ENCODE measurements at places on chromosomes 5 and 9. TPM values are rescaled to one million over a fixed set of nuclear protein-coding genes. Genes with fewer than 3 reads are reported as not detected.
A peak's percentile ranks its signal among the peaks of the same experiment; 100 is the strongest.

GRCh38 chr9:35522700-35523099, 32.8 kb downstream of the RUSC2 start:
- H3K36me3 ChIP-seq: no peaks in the 10 kb centered on the region
- DNase-seq: no peak

GRCh38 chr5:38591523-38591849, 35.0 kb upstream of the LIFR start:
- H3K4me3 ChIP-seq: no peak overlapping the region
- DNase-seq: no peak
- no peak overlapping the region for H3K27ac ChIP-seq
- H3K27me3 ChIP-seq: no peaks in the 10 kb centered on the region

SLC34A3 gene
- not detected for total RNA-seq

PCDHGA5 gene
- total RNA-seq: 8.3 TPM

RXRA gene
- 35.7 TPM for total RNA-seq

C5orf24 gene
- 38.0 TPM for total RNA-seq

EIF4E1B gene
- not detected for total RNA-seq

DNA sequence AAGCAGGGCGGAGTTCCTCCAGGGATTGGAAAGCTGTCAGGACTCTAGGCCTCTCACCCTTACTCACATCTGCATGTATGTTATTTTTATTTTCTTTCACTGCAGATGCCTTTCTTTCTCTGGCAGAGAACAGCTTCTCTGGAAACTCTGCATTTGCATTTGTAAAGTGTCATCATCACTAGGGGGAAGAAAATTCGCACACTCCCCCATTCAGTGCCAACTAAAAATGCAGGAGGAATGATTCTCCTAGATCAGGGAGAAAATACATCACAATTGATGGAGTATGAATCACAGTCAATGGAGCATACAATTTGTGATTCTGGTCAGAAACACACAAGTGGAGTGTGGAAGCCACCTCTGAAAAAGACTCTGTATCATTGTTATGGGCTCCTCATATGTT, 351.4 kb upstream of the FTMT start:
- no peak overlapping the region for H3K4me3 ChIP-seq
- no peaks in the 10 kb centered on the region for H3K36me3 ChIP-seq
- H3K4me1 ChIP-seq: no peaks in the 10 kb centered on the region
- no peak overlapping the region for H3K27ac ChIP-seq

GRCh38 chr9:9173264-9173663, 1373.7 kb upstream of the DMAC1 start:
- H3K36me3 ChIP-seq: no peaks in the 10 kb centered on the region
- no peak overlapping the region for H3K27ac ChIP-seq
- no peak for DNase-seq
- H3K4me1 ChIP-seq: no peaks in the 10 kb centered on the region
- no peaks in the 10 kb centered on the region for H3K27me3 ChIP-seq

FOXD4 gene
- total RNA-seq: 0.16 TPM

GRCh38 chr5:115325296-115325959, 29.0 kb upstream of the CCDC112 start:
- no peak overlapping the region for H3K27ac ChIP-seq
- DNase-seq: no peak
- no peaks in the 10 kb centered on the region for H3K36me3 ChIP-seq

- DNase-seq: no peak
- H3K36me3 ChIP-seq: peaks cover 9% of the 10 kb centered on the region
- H3K27ac ChIP-seq: no peak overlapping the region
- no peak overlapping the region for H3K4me3 ChIP-seq
Observed at GRCh38 chr5:168570490-168571328, 8.5 kb downstream of the PANK3 start.

DNA sequence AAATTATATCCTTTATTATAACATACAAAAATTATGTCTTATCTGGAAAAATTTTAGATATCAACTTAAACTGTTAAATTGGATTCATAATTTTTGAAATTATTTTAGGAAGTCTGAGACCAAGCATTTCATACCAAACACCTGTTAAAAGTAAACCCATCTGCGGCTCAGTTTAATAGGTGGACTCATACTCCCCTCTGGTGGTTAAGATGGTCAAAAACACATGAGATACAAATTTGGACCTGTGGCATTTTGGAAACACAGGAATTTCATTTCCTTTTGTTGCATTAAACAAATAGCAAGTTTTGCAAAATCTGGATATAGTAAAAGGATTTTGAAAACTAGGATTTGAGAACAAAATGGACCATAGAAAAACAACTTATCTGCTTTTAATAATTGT, 53.7 kb downstream of the RGMB start:
- H3K27me3 ChIP-seq: no peaks in the 10 kb centered on the region
- H3K4me3 ChIP-seq: no peak overlapping the region
- no peak for DNase-seq
- H3K4me1 ChIP-seq: no peaks in the 10 kb centered on the region
- no peaks in the 10 kb centered on the region for H3K36me3 ChIP-seq

- H3K27ac ChIP-seq: peak overlapping the region; percentile 86
- DNase-seq: peak; percentile 93
- peaks cover 60% of the 10 kb centered on the region for H3K4me1 ChIP-seq
- H3K27me3 ChIP-seq: no peaks in the 10 kb centered on the region
Observed at GRCh38 chr9:35538361-35539234, 48.7 kb downstream of the RUSC2 start.

GRCh38 chr5:176995122-176995490, 11.5 kb downstream of the UIMC1 start:
- no peaks in the 10 kb centered on the region for H3K36me3 ChIP-seq
- no peak overlapping the region for H3K4me3 ChIP-seq
- no peak for DNase-seq
- peak overlapping the region; percentile 21 for H3K27ac ChIP-seq
- no peaks in the 10 kb centered on the region for H3K4me1 ChIP-seq

- no peak overlapping the region for H3K4me3 ChIP-seq
- no peaks in the 10 kb centered on the region for H3K4me1 ChIP-seq
- H3K27ac ChIP-seq: no peak overlapping the region
- DNase-seq: no peak
Observed at GRCh38 chr5:79982136-79982535, 8.9 kb downstream of the MTX3 start.

DNA sequence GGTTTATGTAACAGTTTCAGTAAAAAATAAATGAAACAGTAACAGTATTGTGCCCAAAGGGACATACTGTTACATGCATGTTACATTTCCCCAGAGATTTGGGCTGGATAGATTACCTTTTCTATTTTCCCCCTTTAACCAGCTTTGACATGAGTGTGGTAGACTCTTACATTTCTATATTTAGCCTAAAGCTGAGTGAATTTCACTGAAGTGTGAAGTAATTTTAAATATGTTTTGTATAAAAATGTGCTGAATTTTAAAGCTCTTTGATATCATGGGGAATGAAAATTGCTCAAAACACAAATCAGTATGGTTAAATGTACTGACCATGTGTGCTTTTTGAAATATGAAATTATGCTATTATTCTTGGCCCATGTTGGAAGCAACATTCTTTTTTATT, 122.3 kb upstream of the CDH10 start:
- H3K27me3 ChIP-seq: no peaks in the 10 kb centered on the region
- H3K36me3 ChIP-seq: no peaks in the 10 kb centered on the region
- no peak overlapping the region for H3K27ac ChIP-seq
- no peaks in the 10 kb centered on the region for H3K4me1 ChIP-seq
- H3K4me3 ChIP-seq: no peak overlapping the region
- DNase-seq: no peak

- no peak for DNase-seq
- peaks cover 4% of the 10 kb centered on the region for H3K36me3 ChIP-seq
- H3K27me3 ChIP-seq: no peaks in the 10 kb centered on the region
- H3K4me1 ChIP-seq: no peaks in the 10 kb centered on the region
- H3K4me3 ChIP-seq: no peak overlapping the region
Observed at GRCh38 chr5:95563367-95563766, 8.5 kb downstream of the ARSK start.

GRCh38 chr5:72242796-72243475, 77.1 kb downstream of the MRPS27 start:
- H3K36me3 ChIP-seq: no peaks in the 10 kb centered on the region
- H3K4me1 ChIP-seq: no peaks in the 10 kb centered on the region
- H3K27me3 ChIP-seq: no peaks in the 10 kb centered on the region
- DNase-seq: no peak

PIP5KL1 gene
- 2.9 TPM for total RNA-seq

DNA sequence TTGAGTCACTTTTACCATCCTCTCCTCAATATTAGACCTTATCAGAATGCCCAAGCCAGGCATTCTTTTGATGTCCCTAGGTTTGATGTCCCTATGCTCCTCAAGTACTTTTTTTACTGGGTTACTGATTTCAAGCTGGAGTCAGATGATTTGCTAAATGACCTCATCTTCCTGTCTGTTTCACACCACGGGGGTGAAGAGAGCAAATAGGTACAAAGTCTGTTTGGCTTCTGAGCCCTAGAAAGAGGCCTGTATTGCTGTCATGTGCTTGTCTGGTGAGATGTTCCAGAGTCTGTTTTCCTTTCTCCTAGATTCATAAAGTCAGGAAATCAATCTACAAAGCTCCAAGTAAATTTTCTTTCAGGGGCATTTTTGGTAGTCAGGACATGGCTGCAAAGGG, 12.7 kb upstream of the DAB2 start:
- H3K4me1 ChIP-seq: no peaks in the 10 kb centered on the region
- no peaks in the 10 kb centered on the region for H3K36me3 ChIP-seq
- H3K27me3 ChIP-seq: no peaks in the 10 kb centered on the region
- no peak overlapping the region for H3K4me3 ChIP-seq

ACTBL2 gene
- not detected for total RNA-seq

CCL21 gene
- total RNA-seq: 129 TPM

- DNase-seq: peak; percentile 86
- peaks cover 35% of the 10 kb centered on the region for H3K36me3 ChIP-seq
- no peaks in the 10 kb centered on the region for H3K27me3 ChIP-seq
- H3K4me1 ChIP-seq: peaks cover 45% of the 10 kb centered on the region
- no peak overlapping the region for H3K27ac ChIP-seq
- no peak overlapping the region for H3K4me3 ChIP-seq
Observed at GRCh38 chr5:177429248-177430040, 3.0 kb downstream of the GRK6 start.

DNA sequence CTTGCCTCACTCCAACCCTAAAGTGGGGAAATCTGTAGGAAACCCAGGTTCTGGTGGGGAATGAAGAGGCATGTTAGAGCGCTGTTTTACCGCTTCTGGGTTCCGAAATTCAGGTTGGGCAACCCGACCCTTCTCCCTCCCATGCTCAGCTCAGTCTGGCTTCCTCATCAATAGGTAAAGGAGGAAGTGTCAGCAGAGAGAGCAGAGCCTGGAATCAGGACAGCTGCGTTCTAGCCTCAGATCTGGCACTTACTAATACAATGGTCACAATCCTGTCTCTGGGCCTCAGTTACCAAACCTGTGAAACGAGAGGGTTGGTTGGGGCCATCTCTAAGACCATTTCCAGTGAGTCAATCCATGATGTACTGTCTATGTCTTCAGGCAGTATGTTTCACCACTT, 16.2 kb upstream of the TNIP1 start:
- DNase-seq: no peak
- peaks cover 4% of the 10 kb centered on the region for H3K36me3 ChIP-seq
- H3K4me3 ChIP-seq: no peak overlapping the region
- peaks cover 59% of the 10 kb centered on the region for H3K4me1 ChIP-seq
- H3K27ac ChIP-seq: no peak overlapping the region

GRCh38 chr9:81874931-81875330, 53.3 kb upstream of the SPATA31D4 start:
- H3K4me3 ChIP-seq: no peak overlapping the region
- peaks cover 3% of the 10 kb centered on the region for H3K4me1 ChIP-seq
- no peaks in the 10 kb centered on the region for H3K36me3 ChIP-seq
- no peaks in the 10 kb centered on the region for H3K27me3 ChIP-seq
- no peak overlapping the region for H3K27ac ChIP-seq
- DNase-seq: no peak

DNA sequence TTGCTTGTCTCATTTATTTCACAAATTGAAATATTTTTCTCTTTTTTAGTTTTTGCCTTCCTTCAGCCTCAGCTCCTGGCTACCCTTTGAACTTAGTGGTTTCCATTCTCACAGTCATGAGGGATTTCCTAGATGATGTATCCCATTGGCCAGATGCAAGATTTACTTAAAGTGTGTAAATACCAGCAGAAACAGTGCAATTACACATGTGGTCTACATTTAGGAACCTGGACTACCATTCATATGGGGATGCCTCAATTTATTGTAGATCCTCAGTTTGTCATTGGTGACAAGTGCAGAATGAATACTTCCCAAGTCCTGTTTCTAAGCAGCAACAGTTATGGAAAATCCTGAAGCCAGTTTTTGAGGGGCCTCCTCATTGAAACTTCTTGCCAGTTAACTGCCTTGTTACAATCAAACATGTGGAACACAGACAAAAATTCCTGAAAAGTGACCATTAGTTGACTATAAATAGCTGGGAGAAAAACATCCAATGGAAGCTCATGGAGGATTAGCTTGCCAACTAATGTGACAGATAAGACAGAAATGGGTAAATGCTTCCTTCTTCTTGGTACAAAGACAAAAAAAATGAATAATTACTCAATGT, 113.6 kb upstream of the FER start:
- H3K4me1 ChIP-seq: no peaks in the 10 kb centered on the region
- no peak overlapping the region for H3K4me3 ChIP-seq
- no peak overlapping the region for H3K27ac ChIP-seq

PCDHB12 gene
- total RNA-seq: 4.3 TPM

- H3K36me3 ChIP-seq: no peaks in the 10 kb centered on the region
- no peaks in the 10 kb centered on the region for H3K27me3 ChIP-seq
- H3K27ac ChIP-seq: no peak overlapping the region
- H3K4me3 ChIP-seq: no peak overlapping the region
- DNase-seq: no peak
Observed at GRCh38 chr5:20231040-20231439, 243.0 kb upstream of the CDH18 start.

GRCh38 chr9:91223000-91223399, 138.7 kb downstream of the AUH start:
- no peak overlapping the region for H3K27ac ChIP-seq
- no peaks in the 10 kb centered on the region for H3K4me1 ChIP-seq
- no peak for DNase-seq
- H3K27me3 ChIP-seq: no peaks in the 10 kb centered on the region
- H3K36me3 ChIP-seq: no peaks in the 10 kb centered on the region

DNA sequence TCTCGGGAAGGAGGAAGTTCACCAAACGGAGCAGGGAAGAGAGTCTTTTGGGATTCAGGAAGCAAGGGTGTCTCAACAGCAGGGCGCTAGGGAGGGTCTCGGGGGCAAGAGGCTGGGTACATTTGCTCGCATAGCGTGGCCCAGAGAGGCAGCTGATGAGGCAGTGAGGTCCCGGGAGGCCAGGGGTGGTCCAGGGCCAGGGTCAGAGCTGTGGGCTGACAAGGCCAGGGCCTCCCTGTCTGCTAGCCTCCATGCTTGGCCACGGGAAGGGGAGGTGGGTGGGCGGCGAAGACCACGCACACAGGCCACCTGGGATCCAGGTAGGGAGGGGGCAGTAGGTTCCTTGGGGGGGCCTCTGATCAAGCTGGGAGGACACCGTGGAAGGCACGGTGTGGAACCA, 6.0 kb downstream of the NDOR1 start:
- H3K27ac ChIP-seq: no peak overlapping the region
- H3K4me1 ChIP-seq: peaks cover 7% of the 10 kb centered on the region
- no peak for DNase-seq
- peaks cover 23% of the 10 kb centered on the region for H3K36me3 ChIP-seq

GRCh38 chr5:96054311-96055030, 92.8 kb upstream of the ELL2 start:
- no peak for DNase-seq
- no peak overlapping the region for H3K27ac ChIP-seq
- no peaks in the 10 kb centered on the region for H3K27me3 ChIP-seq
- H3K36me3 ChIP-seq: no peaks in the 10 kb centered on the region

CACFD1 gene
- total RNA-seq: 6.7 TPM
